ENCODE measurements at places on chromosomes 5 and 9.

- DNase-seq, result no peak
Observed at GRCh38 chr5:13217636-13218035, 726.9 kb downstream of the DNAH5 start.

GRCh38 chr5:102307232-102307631, 11.1 kb upstream of the SLCO4C1 start:
- DNase-seq, result no peak

DNA sequence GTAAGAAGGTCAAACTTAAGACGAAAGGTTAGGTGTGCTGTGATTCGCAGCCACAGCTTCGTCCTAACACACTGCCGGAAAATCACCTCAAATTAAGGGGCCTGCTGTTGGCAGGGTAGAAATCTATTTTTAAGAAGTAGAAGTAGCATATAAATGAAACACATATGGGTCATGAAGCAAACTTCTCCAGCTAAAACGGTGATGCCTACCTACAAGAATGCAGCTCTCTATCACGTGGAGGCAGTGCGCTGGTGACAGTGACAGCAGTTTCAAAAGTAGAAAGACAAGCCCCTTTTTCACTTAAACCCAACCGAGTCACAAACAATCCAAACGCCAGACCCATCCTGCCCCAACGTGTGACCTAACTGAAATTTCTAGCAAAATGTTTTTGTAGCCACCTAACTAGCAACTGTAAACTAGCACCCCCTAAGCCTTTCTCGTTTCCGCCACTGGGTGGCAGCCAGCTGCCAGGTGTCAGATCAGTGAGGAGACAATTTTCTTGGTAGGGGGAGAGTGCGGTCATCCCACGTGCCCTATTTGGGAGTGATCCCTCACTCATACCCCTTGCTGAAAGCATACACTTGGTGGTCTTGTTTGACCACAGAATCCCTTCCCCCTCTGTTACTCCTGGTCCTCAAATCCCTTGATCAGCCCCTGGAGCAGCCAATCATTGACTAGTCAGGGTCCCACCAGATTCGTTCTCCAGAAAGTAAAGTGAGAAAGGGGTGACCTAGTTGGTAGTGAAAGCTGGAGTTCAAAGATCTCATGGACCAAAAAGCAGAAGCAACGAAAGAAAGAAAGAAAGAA, 71.8 kb upstream of the MAMDC2 start:
- peak; percentile 16 for DNase-seq

- DNase-seq, result no peak
Observed at GRCh38 chr9:85079349-85079748, 409.8 kb downstream of the NTRK2 start.

GRCh38 chr5:161064781-161065180, 212.8 kb upstream of the ATP10B start:
- DNase-seq, result no peak

GRCh38 chr5:151295791-151296477, 7.6 kb downstream of the SLC36A3 start:
- no peak for DNase-seq

DNA sequence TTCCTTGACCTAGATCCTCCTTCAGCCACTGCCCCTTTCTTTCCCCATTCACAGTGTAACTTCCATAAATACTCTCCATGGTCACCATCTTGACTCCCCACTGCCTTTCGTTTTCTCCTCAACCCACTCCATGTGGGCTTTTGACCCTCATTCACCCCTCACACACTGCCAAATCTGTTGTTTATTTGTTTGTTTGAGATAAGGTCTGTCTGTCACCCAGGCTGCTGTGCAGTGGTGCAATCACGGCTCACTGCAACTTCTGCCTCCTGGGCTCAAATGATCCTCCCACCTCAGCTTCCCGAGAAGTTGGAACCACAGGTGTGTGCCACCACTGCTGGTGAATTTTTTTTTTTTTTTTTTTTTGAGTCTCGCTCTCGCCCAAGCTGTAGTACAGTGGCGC, 162.9 kb downstream of the FGF1 start:
- no peak for DNase-seq

- no peak for DNase-seq
Observed at GRCh38 chr5:135850231-135850630, 15.8 kb downstream of the SLC25A48 start.

DNA sequence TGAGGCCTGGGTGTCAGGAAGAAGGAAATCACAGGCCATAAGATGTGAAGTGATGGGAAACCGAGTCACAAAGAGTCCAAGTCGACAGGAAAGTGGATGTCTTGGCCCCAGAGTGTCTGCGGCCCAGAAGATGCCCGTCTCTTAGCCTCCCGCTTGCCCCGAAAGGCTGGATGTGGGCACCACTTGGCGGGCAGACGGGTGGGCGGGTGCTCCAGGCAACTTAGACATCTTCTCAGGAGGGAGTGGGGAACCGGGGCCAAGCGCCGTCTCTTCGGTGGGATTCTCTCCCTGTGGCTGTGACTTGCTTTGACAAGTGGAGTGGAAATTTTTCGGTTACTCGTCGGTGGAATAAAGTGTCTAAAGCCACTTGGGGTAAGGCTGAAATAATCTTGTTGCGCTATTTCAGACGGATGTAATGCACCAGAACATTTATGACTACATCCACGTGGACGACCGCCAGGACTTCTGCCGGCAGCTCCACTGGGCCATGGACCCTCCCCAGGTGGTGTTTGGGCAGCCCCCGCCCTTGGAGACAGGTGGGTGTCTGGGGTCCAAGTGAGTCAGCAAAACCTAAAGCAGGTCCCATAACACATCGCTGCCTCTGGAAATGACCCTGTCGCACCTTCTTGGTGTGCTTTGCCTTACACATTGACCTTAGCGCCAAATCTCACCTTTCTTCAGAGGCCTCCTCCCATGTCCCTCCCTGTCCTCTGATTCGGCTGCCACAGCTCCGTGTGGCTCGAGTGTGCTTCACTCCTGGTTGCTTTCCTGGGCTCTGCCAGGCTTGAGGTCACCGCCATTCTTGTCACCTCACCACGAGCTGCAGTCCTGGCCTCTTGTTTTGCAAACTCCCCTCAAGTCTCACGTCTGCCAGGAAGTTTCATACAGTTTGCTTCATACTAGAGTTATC, 20.4 kb upstream of the EXOC3 start:
- no peak for DNase-seq

DNA sequence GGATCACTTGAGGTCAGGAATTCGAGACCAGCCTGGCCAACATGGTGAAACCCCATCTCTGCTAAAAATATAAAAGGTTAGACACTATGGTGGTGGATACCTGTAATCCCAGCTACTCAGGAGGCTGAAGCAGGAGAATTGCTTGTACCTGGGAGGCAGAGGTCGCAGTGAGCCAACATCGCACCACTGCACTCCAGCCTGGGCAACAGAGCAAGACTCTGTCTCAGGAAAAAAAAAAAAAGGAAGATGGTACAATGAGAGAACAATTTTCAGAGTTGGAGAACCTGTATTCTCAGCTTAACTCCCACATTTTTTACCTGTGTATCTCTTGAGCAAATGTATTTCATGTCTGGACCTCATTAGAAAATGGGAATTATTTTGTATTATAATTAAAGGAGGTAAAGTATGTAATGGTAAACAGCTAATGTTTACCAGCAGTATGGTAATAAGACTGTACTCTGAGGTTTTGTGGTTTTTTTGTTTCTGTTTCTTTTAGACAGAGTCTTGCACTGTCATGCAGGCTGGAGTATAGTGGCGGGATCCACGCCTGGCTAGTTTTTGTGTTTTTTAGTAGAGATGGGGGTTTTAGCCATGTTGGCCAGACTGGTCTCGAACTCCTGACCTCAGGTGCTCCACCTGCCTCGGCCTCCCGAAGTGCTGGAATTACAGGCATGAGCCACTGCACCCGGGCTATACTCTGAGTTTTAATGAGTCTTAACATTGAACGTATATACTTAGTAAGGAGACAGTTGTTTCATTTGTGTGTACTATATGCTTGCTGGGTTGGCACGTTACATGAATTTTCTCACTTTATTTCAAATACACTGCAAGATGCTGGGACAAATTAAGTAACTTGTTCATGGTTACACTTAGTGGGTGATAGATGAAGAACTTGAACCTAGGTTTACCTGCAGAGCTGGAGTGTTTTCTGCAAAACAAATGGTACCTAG, 16.2 kb downstream of the UHRF2 start:
- DNase-seq, result peak; percentile 12

- no peak for DNase-seq
Observed at GRCh38 chr9:97807681-97808080, 45.3 kb upstream of the FOXE1 start.

DNA sequence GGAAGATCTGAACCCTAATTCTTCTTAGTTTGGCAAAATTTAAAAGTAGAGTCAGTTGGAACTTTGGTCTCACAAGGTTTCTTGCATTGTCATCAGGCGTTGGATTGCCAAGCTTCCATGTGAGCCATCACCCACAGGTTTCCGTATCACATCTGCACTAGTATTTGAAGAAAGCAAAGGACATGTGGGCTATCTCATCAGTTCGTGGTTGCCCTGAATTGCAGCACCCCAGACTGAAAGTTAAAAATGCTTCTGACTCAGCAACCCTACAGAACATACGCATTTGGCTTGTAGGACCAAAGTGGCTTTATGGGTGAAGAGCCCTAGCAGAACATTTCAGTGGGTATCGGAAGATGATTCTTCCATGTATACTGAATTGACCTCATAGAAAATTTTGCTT, 358.0 kb downstream of the ENC1 start:
- DNase-seq, result no peak

DNA sequence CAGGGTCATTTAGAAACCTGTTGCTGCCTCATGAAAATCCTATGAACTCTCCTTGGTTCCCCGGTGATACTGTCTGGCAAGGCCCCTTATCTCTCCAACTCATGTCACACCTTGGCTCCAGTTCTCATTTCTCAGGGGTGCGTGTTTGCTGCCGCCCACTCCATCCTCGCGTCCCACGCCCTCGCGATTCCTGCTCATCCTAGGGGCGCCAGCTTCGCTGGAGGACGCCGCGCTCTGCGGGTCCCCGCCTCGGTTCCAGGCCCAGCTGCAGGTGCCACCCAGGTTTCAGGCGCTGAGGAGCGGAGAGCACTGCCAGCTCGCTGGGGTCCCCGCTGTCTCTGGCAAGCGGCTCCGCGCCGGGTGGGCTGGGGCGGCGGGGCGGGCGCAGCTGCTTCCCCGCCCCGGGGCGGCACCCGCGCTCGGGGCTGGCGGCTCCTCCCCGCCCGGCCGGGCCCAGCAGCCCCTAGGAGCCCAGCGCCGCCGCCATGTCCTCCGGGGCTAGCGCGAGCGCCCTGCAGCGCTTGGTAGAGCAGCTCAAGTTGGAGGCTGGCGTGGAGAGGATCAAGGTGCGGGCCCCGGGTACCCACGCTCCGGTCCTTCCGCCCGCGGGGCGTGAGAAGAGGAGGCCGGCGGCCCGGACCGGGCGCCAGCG, at the start of gene GNG10:
TSS of gene GNG10 (plus strand) at position 456 of the 652 bp plus-strand sequence. CDS start at position 486, 30 bp downstream.
- DNase-seq, result peak; percentile 58

GRCh38 chr5:179209359-179210150, 135.7 kb downstream of the ADAMTS2 start:
- DNase-seq, result no peak

DNA sequence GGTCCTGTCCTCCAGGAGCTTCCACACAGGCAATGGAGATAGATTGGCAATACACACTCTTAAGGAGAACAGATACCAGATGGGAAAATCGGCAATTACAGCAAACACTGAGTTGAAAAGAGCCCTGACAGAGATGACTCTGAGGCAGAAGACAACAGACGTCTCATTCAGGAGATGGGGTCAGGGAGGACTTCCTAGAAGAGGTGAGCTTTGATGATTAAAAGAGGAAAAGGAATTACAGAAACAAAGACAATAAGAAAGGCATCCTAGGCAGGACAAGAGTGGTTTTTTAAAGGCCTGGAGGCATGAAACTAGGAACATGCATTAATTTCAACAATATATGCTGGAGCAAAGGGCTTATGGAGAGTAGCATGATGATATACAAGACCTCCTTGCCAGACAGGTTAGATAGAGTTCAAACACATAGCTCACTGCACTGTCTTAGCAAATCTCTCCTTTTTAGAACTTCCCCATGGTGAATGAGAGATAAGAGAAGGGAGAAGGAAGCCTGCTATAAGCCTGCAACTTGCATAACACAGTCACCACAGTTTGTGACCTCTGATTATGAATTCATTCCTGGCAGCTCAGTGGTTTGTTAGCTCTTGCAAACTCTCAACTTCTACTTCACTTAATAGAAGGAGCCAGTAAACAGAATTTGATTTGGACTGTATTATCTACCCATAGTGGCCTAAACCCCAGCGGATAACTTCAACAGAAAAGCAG, 48.5 kb downstream of the SIL1 start:
- no peak for DNase-seq

DNA sequence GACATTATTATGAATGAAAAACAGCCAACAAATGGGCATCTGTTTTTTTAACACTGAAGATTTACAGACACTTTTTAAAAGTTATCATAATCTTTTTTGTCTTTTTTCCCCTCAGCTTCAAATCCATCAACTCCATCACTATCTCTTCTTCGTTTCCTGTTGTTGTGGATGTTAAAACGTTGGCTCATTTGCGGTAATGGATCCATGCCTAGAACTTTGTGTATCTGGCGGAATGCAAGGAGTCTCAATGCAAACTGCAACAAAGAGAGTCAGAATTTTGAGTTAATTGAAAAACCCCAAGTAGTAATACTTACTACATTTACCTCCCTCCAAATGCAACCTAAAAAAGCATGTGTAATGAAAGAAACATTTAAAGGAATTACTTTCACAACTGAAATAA, 42.9 kb upstream of the MTMR12 start:
- no peak for DNase-seq

- DNase-seq, result no peak
Observed at GRCh38 chr5:159061179-159061796, 38.4 kb downstream of the EBF1 start.

DNA sequence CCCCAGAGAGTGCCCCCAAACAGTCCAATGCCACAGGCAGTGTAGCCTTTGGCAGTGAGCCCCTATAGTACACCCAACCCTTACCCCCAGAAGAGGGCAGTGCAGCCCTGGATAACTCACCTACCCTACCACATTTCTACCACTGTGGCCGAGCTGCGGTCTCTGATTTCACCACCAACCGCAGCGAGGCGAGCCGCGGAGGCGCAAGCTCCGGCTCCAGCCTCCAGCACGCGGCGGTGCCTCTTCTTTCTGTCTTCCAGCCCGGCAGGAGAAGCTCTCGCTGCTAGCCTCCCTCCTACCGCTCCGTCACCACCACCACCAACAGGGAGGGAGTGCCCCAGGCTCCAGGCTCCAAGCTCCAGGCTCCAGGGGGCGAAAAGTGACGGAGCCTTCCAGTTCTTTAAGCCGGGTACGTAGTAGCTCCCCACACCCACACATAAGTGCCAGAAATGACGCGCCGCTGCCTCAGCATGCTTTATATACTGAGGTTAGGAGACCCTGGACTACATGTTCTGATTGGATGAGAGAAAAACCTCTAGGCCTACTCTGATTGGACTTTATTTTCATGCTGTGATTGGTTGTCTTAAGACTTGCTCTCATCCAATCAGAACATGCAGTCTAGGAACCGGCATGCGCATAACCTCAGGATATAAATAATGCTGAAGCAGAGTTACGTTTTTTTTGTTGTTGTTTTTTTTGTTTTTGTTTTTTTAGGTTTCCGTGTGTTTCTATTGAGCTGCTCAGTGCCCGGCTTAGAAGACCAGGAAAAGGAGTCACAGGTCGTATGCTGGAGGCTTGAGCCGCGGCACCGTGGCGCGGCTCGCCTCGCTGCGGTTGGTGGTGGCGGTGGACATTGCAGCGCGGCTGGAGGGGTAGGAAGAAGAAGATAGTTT, at the start of gene PCAT7:
TSS of gene PCAT7 (plus strand) at position 645 of the 893 bp plus-strand sequence.
- DNase-seq, result no peak

GRCh38 chr9:127353882-127354281, 43.1 kb upstream of the SLC2A8 start:
- DNase-seq, result no peak

GRCh38 chr5:178180141-178180863, 6.9 kb downstream of the GMCL2 start:
- no peak for DNase-seq

Measured in CD4-positive, alpha-beta T cell treated with Interleukin-6 at 100 ng/mL for 8 hours (primary cell).